ENCODE measurements at places on chromosomes 7 and 10. TPM values are rescaled to one million over a fixed set of nuclear protein-coding genes. Genes with fewer than 3 reads are reported as not detected.

RABGEF1 gene
- total RNA-seq, result 17.2 TPM

IKZF1 gene
- not detected for total RNA-seq

PRKCQ gene
- total RNA-seq, result 2.1 TPM

HOXA9 gene
- 28.9 TPM for total RNA-seq

UNCX gene
- not detected for total RNA-seq

GRM3 gene
- not detected for total RNA-seq

DPP6 gene
- total RNA-seq, result not detected

STK32C gene
- total RNA-seq, result 6.4 TPM

TMEM196 gene
- total RNA-seq, result not detected

ARPC1A gene
- 212 TPM for total RNA-seq

DNTT gene
- total RNA-seq, result not detected

ADCYAP1R1 gene
- 4.2 TPM for total RNA-seq

COL26A1 gene
- total RNA-seq, result not detected

SRRM3 gene
- 0.91 TPM for total RNA-seq

ADARB2 gene
- 0.61 TPM for total RNA-seq

SMKR1 gene
- total RNA-seq, result not detected

FZD1 gene
- 0.97 TPM for total RNA-seq

VSTM2A gene
- total RNA-seq, result not detected
